ENCODE measurements at places on chromosomes 13 and 19. TPM values are rescaled to one million over a fixed set of nuclear protein-coding genes. Genes with fewer than 3 reads are reported as not detected.

The LRRC8E gene
- total RNA-seq, result not detected

GRCh38 chr13:24664726-24665409, 15.3 kb upstream of the ATP12A start:
- H3K36me3 ChIP-seq, result no peaks in the 10 kb centered on the region
- no peak overlapping the region for H3K27ac ChIP-seq
- peaks cover 6% of the 10 kb centered on the region for H3K27me3 ChIP-seq
- H3K4me3 ChIP-seq, result no peak overlapping the region
- no peak for DNase-seq

DNA sequence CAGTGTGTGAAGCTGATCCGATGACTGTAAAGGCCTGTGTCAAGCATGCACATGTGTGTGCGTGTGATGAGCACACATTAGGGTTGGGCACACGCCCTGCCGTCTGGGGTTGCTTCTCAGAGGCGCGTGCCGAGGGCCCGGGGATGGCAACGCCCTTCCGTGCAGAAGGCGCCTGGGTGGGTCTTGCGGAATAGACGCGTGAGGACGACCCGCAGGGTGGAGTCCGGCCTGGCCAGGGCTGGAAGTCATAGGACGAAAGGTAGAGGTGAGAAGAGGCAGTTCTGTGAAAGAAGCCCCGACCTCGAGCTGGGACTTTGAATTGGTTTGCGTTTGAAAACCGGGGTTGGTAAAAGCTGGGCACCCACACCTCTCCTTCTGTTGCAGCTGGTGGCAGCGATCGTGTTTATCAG, 35.7 kb downstream of the TMEM255B start:
- H3K27ac ChIP-seq, result no peak overlapping the region

GRCh38 chr13:22040810-22041364, 370.0 kb downstream of the FGF9 start:
- peaks cover 5% of the 10 kb centered on the region for H3K36me3 ChIP-seq
- peaks cover 12% of the 10 kb centered on the region for H3K4me1 ChIP-seq
- DNase-seq, result no peak

The FGF9 gene
- 0.07 TPM for total RNA-seq

The ZNF486 gene
- total RNA-seq, result 12.5 TPM

All from activated CD4-positive, alpha-beta memory T cell treated with anti-CD3 and anti-CD28 coated beads for 36 hours (primary cell).